GOT3 (cell line): ENCODE measurements at places on chromosomes 6 and 20.

DNA sequence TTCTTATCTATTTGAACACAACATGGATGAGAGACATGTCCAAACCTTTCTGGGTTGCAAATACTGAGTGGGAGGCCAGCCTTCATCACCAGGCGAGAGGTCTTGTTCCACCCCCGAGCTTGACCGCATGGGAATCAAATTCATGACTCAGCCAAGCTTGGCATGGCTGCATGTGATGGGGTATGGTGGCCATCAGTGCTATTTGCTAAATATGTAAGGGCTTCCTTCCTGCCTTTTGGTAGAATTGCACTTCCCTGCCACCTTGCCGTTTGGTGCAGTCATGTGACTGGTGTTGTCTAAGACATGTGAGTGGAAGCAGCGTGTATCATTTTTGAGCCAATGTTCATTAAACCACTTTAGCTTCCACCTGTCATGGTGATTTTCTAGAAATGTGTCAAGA lies 508.9 kb upstream of the SULF2 start:
- DNase-seq = no peak

DNA sequence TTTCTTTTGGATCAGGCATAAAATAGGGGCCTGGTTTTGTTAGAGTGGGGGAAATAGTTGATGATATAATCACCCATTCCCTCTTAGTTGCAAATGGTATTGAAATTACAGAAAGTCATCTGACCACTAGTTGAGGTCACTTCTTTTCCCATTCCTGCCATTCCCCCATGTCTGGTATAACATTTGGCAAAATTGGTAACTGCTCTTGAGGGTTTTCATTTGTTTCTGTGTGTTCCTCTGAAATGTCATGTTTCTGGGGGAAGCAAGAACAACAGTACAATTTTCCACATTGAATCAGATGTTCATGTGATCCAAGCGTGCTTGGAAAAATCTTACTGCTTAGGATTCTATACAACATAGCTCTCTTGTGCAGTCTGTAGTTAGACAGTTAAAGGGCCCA lies 7.3 kb downstream of the AIG1 start:
- DNase-seq = no peak

DNA sequence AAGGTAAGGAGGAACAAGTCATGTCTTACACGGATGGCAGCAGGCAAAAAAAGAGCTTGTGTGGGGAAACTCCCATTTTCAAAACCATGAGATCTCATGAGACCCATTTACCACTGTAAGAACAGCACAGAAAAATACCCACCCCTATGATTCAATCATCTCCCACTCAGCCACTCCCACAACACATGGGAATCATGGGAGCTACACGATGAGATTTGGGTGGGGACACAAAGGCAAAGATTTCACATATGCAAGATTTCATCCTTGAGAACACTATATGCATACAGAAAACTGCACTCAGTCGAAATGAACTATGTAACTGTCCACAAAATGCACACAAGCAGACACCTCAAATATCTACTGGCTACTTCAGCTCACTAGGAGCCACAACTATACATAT lies 480.6 kb upstream of the BTBD3 start:
- no peak for DNase-seq

DNA sequence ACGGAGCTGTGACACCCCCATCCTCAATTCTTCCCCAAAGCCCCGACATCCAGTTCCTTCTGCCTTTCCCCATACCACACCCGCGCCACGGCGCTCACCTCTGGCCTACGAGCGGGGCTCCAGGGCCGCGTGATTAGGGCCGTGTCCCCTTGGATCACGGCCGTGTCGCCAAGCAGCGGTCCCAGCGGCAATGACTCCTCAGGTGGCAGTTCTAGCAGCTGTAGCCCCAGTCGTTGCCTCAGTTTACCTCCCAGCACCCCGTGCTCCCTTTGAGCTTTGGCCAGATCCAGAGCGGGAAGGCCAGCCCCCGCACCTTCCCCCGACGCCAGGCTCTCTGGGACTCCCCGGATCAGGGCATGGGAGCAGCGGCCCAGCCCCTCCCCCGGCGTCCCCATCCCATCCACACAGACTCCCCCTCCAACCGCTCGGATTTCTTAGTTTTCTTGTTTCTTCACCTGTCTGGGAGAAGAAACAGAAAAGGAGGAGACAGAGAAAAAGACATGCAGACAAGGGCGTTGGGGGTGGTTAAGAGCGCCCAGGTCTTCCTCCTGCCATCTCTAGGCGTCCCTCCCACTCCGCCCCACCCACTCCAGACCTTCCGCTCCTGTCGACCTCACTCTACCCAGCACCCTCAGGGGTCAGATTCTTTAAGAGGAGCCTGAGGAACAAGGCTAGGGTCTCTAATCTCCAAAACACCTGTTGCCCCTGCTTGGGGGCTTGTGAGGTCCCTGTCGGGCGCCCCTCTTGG lies at the start of gene DDAH2:
TSS of gene DDAH2 (minus strand) at position 533 of the 748 bp plus-strand sequence. CDS start at position 395, 138 bp downstream.
- DNase-seq = no peak

DNA sequence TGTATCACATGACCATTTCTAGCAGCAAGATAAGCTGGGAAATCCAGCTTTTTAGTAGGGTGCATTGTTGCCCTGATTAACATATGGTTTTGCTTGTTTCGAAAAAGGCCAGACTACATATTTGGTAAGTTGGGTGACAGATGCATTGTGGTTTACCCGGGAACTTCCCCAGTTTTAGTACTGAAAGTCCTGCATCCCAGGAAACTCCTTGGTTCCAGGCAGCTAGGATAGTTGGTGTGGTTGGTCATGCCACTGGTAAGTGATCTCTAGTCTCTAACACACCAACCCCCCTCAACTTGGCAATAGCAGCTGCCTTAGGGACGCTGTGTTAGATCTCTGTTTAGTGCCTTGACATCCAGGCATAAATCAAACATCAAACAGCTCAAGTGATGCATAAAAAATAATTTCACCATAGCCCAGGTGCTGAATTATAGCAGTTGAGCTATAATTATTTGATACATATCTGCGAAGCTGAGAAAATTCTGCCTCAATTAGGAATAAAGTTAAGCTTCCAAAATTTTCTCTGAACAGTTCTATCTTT lies 216.5 kb downstream of the TFAP2C start:
- DNase-seq = no peak

DNA sequence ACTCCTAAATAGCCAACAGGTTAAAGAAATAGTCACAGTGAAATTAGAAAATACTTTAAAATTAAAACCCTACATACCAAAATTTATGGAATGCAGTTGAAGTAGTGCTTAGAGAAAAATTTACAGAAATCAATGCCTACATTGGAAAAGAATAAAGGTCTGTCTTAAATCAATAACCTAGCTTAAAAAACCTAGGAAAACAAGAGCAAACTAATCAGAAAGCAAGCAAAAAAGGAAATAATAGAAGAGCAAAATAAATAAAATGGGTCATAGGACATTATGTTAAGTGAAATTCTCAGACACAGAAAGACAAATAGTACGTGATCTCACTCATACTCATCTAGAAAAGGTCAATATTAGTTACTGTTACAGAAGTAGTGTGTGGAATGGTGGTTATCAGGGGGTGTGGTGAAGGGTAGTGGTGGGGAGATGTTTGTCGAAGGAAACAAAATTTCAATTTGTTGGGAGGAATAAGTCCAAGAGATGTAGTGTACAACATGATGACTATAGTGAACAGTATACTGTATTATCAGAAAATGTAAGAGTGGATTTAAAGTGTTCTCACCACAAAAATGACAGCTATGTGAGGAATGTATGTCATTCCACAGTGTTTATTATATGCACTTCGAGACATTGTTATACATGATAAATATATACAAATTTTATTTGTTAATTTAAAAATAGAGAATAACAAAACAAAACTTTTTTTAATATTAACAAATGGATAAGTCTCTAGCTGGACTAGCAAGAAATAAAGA lies 423.6 kb downstream of the CDH26 start:
- DNase-seq = no peak

DNA sequence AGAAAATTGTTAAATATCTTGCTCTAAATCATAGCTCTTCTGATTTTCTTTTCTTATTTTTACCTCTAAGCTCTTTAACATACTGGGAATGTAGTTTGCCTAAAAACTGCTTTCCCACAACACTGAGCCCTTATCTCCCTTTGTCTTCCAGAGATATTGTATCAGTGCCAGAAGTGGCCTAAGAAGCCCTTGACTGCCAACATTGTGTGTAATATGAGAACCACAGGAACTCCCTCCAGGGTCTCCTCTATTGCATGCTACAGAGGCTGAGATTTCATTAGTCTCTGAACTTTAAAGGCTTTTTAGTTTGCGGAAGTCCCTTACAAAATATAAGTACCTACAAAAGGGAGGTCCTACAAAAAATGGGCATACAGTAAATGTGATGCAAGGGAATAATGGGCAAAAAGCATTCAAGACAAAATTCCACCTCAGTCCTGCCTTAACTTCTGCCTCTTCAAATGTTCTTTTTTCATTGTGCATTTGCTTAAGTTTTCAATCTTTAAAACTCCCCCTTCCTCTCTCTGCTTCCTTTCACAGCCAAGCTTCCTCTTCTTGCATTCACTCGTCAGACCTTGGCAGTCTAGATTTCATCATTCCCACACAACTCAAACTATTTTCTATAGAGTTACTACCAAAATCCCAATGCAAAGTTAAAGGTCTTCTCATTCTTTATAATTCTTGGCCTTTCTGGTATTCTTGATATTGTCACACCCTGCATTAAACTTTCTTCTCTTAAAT lies 76.5 kb downstream of the ADGRG6 start:
- DNase-seq = no peak

GRCh38 chr6:111837641-111838500 lies 35.4 kb downstream of the FYN start:
- no peak for DNase-seq

DNA sequence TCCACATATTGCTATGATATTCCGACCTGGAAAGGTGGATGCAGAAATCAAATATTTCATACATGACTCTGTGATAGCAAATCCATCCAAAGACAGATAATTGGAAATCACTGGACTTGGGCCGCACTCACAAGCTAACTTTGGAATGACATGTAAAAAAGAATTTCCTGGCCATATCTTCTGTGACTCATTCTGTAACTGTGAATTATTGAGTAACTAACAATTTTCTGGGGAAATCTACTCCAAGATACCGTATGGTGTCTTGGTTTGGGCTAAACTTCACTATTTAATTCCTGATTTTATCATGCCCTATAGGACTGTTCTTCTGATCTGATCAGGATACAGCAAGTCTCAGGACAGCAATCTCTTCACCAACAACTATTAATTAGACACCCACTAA lies 92.7 kb upstream of the LY86 start:
- DNase-seq = no peak

DNA sequence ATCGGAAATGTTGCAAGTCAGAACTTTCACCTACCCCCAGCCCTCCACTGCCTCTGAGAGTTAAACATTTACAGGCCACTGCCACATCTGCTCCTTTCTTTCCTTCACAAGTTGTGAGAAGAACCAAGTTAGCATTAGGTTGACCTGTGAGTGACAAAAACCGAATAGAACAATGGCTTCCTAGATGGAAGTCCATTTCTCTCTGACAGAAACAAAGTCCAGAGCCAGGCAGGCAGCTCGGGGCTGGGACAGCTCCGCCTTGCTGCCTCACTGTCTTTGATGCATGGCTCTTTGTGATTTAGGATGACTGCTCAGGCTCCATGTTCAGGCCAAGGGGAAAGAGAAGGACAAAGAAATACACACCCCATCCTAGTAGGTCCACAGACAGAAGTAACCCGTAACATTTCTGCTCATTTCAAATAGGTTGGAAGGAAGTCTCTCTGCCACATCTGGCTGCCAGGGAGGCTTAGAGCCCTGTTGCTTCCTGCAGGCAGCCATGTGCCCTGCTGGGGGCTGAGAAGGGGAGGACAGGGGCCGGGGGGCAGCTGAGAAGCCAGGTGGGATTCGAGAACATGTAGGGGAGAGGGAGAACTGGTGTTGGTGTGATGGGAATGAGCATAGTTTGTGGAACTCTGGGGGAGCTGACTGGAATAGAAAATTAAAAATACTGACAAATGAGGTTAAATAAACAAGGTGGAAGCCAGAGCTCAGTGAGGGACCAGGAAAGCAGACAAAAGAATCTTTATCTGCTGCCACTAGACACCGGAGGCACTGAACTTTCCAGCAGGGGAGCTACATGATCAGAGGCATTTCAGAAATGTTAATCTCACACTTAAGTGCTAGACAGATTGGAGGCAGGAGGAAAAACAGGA lies 19.5 kb upstream of the IER3 start:
- no peak for DNase-seq

DNA sequence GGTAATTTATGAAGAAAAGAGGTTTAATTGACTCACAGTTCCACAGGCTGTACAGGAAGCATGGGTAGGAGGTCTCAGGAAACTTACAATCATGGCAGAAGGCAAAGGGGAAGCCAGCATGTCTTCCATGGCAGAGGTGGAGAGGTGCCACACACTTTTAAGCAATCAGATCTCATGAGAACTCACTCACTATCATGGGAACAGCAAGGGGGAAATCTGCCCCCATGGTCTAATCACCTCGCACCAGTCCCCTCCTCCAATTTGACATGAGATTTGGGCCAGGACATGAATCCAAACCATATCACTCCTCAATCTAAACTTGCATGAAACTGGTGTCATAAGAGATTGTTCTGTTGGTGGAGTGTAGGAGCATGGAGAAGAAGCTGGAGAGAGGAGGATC lies 51.6 kb upstream of the CCN6 start:
- no peak for DNase-seq

DNA sequence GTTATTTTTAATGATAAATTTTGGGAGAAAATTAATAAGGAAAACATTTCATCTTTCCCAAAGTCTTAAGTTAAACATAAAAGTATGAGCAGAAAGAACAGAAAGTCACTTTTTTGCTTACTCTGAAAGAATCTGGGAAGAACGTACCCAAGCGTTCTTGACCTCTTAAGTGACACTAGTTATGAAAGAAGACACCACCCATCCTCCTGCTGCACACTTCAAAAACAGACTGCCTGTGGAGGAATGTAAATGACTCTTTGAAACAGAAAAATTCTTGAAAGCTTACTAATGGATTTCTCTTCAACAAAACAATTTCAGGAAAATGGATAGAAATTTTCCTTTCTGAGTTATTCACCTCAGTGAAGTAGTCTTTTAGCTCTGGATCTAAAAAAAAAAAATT lies 227.7 kb downstream of the MEI4 start:
- DNase-seq = no peak

DNA sequence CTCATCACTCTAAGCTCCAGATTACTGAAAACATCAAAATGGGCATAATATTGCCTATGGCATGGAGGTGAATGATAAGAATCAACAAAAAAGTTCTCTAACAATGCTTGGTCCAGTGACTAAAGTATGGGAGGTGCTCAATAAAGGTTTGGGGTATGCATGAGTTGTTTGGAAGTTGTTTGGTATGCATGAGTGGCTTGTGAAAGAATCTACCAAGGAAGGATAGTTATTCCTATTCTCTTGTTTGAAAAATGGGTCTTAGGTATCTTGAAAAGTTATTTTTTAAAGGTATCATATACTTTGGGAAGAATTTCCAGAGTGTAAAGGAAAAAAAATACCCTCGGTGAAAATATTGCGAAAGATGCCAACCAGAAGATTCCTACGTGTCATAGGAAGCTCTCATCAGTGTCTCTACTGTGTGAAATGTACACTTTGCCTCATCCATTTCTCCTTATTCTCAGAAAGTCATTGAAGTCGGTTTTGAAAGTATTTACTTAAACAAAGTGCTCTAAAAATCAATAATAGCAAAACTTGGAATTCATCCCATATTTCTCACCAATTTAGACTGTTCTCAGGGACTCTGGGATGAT lies 449.8 kb downstream of the ADGRB3 start:
- no peak for DNase-seq

GRCh38 chr6:134034478-134034877 lies 17.9 kb downstream of the SLC2A12 start:
- no peak for DNase-seq
